ENCODE measurements at places on chromosomes 16 and 17.
A peak's percentile ranks its signal among the peaks of the same experiment; 100 is the strongest.

- DNase-seq, result no peak
Measured at GRCh38 chr16:11181242-11181898, 74.6 kb downstream of the SOCS1 start.

DNA sequence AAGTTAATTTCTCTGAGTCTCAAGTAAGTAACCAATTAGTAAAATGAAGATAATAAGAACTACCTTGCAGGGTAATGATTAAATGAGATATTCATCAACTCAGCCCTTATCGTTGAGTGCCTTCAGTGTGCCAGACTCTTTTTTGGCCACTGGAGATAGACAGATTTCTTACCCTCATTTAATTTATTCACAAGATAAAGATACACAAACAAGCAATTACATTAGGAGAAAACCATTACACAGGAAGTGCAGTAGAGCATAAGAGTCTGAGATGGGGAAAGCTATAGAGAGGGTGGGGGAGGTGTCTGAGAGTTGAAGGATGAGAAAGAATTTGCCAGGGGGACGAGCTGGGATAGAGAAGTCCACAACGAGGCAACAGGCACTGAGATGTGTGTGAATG, 72.5 kb upstream of the BCAR1 start:
- DNase-seq, result no peak

- DNase-seq, result peak; percentile 87
Measured at GRCh38 chr17:65100316-65101140, 36.6 kb upstream of the RGS9 start.

DNA sequence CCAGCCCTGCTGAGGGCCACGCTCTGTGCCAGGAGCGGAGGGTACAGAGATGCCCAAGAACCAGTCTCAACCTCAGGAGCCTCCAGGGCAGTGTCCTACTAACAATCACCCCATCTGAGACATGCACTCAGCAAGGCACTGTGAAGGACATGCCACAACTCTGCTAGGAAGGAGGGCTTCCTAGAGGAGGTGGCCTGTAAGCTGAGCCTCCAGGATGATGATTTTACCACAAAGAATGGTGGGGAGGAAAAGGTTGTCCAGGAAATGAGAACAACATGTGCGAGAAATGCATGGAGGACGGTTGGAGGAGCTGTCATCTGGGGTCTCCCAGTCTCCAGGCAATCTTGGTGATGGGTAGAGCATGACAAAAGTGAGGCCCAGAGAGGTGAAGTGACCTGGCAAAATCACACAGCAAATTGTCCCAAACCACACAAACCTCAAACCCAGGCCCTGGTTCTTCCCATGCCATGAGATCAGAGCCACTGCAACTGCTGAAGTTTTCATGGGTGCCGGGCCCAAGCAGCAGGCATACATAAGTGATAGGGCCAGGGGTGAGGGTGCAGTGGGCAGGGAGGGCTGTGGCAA, 30.5 kb downstream of the CNGB1 start:
- DNase-seq, result no peak

GRCh38 chr17:61815863-61816503, 47.3 kb downstream of the BRIP1 start:
- DNase-seq, result peak; percentile 10

DNA sequence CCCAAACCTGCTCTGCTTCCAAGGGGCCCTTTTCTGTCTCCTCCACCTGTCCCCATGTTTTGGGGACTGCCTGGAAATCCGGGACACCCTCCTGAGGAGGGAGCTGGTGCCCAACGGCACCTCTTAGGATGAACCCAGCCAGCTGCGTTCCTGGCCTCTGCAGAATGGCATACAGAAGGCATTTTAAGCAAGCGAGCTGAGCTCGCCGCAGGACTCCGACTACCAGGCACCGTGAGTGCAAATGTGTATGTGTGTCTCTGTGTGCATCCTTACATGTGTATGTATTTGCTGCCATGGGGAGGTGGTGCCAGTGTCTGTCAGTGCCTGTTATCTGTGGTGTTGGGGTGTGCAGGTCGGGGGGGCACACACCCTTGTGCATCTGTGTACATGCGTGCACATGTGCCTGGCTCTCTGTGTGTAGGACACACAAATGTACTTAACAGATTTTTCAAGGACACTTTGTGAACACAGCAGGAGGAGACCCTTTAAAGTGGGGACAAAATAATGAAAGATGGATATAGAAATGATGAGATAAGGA, 39.3 kb downstream of the ABAT start:
- DNase-seq, result no peak

GRCh38 chr17:17419631-17420030, 57.2 kb upstream of the MED9 start:
- DNase-seq, result no peak

DNA sequence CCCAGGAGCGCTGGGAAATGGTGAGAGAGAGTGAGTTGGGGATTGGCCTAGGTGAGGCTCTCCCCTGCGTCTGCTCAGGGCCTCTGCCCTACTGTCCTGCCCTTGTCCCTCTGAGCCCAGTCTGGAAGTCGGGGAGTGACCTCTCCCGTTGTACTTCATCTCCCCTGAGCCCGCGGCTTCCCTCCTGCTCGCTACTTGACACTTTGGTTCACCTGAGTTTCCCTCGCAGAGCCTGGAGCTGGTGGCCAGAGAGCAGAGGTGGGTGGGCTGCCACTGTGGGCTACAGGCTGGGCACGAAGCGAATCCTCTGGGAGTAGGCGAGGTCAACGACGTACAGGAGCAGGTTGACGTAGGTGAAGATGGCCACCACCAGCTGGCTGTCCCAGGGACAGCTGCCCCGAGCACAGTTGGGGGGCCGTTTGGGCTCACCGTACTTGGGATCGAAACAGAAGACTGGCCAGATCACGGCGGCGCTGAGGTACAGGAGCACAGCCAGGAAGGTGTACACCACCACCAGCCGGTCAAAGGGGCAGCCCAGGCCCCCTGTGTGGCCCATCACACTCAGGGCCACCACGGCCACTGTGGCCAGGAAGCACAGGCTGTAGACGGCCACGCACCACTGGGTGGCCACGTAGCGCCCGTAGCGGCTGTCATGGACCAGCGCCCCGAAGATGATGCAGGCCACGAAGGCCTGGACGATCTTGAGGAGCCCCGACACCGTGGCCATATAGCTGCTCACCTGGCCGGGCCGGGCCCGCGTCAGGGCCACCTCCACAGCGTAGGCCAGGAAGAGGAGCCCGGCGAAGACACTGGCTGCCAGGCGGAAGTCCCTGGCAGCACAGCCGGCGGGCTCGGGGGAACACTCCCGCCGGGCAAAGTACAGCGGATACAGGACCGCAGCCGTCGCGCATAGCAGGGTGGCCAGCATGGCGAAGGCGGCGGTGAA, 3.7 kb upstream of the PYCR1 start:
- DNase-seq, result no peak

DNA sequence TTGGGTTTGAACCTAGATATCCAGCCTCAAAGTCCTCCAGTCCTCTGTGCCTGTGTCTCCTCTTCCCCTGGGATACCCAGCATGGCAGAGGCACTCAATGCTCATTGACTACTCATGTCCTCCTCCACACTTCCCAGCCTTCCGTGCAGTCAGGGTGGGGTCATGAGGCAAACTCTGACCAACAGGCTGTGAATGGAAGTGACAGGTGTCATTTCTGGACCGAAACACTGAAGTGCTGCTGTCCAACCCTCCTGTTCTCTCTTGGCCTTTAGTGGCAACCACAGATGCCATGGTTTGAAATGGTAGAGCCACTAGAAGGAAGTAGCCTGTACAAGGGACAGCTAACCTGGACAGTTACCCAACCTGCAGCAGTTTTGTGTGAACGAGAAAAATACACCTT, 46.7 kb upstream of the MAP3K14 start:
- no peak for DNase-seq

GRCh38 chr17:74271901-74272561, 2.0 kb upstream of the DNAI2 start:
- no peak for DNase-seq

DNA sequence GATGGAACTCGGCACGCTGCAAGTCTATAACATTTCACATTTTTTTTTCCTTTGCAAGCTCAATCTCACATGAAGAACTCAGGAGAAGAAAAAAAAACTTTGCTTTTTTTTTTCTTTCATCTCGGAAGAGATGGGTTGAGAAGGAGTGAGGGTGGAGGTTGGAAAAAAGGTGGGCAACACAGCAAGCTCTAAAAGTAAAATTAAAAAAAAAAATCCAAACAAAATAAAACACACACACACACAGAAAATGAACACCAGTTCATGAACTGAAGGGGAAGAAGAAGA, 2.5 kb downstream of the MAF start:
- no peak for DNase-seq

DNA sequence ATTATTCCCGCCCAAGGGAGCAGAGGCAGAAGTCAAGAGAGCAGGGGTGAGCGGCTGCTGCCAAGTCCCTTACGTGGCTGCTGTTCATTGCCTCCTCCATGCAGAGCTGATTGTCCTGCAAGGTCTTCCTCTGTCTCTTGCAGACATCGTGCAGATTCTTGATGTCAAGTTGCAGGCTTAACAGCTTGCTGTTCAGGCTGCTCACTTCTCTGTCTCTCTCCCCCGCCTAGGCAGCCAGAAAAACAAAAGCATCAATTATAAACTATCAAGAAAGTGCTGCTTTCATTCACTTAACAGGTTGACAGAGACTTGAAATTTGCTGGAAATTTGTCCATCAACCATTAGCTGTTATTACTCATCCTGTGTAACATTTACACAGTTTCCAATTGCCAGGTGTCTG, 7.3 kb downstream of the PMFBP1 start:
- no peak for DNase-seq

DNA sequence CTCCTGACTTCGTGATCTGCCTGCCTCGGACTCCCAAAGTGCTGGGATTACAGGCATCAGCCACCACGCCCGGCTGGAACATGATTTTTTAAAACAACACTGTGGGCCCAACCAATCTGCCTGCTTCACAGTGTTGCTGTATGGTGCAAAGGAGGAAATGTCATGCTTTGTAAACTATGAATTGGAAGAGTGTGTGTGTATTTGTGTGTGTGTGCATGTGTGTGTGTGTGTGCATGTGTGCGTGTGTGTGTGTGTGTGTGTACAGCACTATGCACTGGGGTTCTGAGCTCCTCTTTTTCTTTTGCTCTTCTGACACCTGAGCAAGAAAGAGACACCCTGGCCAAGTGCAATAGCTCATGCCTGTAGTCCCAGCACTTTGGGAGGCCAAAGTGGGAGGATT, 14.5 kb upstream of the CNOT1 start:
- no peak for DNase-seq

- peak; percentile 76 for DNase-seq
Measured at GRCh38 chr17:50534222-50534978, 1.9 kb downstream of the EPN3 start.

GRCh38 chr16:20255002-20255401, 72.3 kb downstream of the GP2 start:
- DNase-seq, result no peak

GRCh38 chr16:46762583-46762982, 14.4 kb upstream of the MYLK3 start:
- DNase-seq, result no peak

- DNase-seq, result peak; percentile 97
Measured at GRCh38 chr17:82351713-82352488, 7.1 kb upstream of the TEX19 start.

- no peak for DNase-seq
Measured at GRCh38 chr16:77238593-77238992, 39.4 kb downstream of the SYCE1L start.

GRCh38 chr17:82154881-82155331, 56.9 kb upstream of the FASN start:
- no peak for DNase-seq

DNA sequence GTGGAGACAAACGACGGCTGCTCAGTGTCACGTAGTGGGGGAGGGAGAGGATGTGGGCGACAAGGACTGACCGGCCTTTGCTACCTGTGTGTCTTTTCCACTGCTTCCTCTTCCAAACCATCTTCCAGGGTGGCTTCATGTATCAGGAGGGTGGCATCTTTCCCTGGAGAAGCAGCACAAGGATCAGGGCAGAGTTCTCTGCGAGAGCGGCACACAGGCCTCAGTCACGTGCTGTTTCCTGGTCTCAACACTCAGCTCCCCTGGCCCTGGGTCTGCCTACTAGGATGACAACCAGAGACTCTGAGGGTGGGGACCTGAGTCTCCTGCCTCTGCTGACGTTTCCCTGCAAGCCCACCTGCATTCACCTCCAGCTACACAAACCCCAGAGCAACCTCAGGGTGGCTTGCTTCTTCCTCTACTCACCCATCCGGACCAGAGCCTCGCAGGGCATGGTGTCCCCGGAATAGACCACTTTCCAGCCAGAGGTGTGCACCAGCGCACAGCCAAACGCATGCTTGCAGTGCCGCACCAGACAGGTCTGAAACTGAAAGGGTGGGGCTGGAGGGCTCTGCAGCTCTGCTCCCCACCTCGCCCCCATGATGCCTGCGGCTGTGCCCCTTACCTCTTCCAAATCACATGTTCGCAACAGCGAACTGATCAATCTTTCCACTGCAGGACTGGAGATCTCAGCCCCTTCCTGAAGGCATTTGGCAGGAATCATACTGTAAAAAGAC, 23.3 kb downstream of the ELAC2 start:
- no peak for DNase-seq

DNA sequence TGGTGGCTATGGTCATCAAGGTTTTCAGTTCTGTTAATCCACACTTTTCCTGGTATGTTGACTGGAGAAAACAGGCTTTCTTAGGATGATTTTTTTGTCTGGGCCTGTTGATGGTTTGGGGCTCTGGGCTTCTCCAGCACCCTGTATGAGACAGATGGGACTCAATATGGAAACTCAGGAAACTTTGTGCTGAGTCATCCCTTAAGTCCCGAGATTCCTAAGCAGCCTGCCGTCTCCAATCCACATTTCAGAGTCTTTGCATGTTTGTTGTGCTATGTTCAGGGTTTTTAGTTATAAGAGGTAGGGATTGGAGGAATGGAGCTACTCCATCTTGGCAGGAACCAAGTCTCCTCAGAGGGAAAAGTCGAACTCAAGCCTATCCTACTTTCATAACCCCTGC, 253.3 kb upstream of the FOXF1 start:
- DNase-seq, result no peak

- DNase-seq, result peak; percentile 87
Measured at GRCh38 chr16:59339871-59340270, 605.8 kb upstream of the GOT2 start.

GRCh38 chr17:42704490-42704836, 22.1 kb downstream of the CNTNAP1 start:
- DNase-seq, result no peak

DNA sequence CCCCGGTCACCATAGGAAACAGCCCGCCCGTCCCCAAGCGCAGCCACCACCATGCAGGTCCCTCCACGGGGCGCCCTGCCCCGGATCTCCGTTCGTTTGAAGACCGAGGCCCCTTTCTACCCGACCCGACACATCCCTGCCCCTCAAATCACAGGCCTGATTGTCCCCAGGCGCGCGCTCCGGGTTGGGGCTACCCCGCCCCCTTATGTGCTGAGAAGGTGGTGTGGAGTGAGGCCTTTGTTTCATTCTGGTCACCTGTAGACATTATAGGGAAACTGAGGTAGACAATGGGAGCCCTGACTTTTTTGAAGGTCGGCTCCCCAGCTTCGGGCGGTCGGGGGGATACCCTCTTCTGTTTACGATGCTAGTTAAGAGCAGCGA, 763 bp upstream of the ACTG1 start:
- peak; percentile 91 for DNase-seq
